ENCODE measurements at places on chromosomes 1 and 21.

GRCh38 chr1:192610112-192610889 is 25.6 kb upstream of the RGS13 start:
- DNase-seq: no peak

DNA sequence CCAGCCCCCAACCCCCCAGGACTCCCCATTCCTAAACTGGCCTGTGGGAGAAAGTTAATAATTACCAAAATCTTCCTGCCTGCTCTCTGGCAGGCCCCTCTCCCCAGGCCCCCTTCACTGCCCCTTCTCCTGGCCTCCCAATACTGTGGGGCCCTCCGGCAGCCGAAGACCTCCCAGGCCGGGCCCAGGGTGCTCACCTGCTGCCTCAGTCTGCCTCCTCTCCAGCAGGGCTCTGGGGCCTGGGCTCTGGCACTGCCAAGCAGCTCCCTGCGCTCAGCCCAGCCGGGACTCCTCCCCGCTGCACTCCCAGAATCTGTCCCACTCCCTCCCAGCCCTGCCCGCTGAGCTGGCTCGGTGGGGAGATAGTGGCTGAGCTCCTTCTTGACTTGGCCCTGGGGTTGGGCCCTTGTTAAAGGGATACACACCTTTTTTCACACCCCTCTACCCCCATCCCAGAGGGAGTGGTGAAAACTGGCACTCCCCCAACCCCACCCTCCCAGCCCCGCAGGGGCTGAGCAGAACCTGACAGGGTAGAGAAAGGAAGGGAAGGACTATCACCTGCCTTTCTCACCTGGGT is at the start of gene S100A16:
Gene S100A16 (minus strand): TSS at position 383 of the 577 bp plus-strand sequence. CDS start 4,986 bp downstream, outside the sequence.
- no peak for DNase-seq

- DNase-seq: no peak
Observed at GRCh38 chr1:178651742-178652141, 73.3 kb upstream of the RALGPS2 start.

DNA sequence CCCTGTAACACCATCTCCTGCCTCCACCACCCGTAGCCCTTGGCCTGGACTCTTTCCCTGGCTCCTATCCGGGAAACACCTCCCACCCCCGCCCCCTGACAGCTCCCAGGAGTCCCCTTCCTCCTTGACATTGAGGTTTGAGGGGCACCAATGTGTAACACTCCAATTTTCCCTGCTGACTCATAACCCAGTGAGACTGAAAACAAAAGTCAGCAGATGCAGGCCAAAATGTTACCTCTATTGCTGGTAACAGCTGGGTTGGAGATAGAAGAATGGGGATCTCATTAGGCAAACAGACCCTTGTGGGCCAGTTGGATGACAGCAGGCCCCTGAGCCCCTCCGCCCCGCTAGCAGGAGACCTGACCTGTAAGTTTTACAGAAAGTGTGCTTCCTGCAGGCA is 237.2 kb downstream of the KAZN start:
- DNase-seq: no peak
